ENCODE measurements at places on chromosomes 7 and 10.

- DNase-seq: no peak
These were observed 95.2 kb upstream of the ODAD2 start for GRCh38 chr10:28094121-28094520.

- peak; percentile 31 for DNase-seq
These were observed 442.5 kb downstream of the KCNMA1 start for GRCh38 chr10:77195101-77195500.

DNA sequence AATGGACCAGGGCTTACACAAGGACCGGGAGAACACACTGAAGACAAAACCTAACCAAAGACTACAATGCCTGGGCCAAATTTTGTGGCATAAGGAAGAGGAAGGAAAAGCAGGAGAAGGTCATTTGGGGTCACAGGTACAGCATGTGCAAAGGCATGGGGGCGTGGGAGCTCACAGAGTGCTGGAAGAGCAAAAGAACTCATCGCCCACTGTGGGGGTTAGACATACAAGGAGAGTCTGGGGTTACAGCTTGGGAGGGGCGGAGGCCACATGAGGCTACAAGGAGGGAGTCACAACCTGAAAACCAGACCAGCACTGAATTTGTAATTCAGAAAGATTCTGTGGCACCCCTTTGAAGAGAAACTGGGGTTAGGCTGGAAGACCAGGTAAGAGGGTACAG, 9.7 kb downstream of the PUS7 start:
- no peak for DNase-seq

DNA sequence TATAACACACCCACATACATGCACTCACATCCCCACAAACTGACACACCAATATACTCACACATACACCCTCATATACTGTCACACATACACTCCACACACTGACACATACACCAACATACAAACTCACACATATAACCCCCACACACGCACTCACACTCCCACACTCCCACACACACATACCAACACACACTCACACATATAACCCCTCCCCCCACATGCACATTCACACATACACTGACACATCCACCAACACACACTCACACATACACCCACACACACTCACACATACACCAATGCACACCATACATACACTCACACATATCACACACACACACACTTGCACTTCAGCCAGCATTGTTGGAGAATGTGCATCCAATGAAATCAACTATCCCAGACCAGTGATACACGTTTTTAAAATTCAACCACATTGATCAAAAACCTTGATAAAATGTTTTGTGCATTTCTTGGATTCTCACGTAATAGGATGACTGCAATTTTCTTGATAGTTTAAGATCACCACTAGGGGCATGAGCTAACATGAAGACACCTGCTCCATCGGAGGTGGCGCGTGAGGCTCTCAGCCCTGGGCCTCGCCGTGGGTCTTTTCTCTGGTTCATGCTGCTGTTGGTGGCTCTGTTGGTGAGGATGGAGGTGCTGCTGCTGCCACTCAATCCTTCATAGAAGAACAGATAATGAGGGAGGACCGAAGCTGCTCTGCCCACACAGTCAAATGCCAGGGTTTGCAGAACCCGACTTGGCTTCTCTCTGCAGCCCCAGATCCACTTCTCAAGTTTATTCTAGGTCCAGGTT, 32.1 kb upstream of the CHST15 start:
- no peak for DNase-seq

GRCh38 chr10:102918817-102919245, 737 bp downstream of the CNNM2 start:
- no peak for DNase-seq

DNA sequence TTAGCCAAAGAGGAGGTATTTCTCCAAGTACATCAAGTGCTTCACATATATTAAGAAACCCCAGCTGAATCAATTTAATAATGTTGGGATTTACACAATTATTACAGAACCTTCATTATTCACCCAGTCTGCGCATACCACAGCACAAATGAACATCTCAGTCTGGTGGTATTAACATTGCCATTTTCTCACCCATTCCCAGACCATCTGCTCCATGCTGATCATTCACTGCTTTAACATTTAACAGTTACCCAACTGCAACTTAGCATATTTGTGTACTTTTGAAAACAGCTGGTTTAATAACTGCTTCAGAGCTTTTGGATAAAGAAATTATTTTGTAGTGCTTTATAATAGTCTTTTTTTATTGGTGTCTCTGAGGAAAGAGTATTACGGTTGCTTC, 1072.1 kb downstream of the NXPH1 start:
- DNase-seq: no peak

DNA sequence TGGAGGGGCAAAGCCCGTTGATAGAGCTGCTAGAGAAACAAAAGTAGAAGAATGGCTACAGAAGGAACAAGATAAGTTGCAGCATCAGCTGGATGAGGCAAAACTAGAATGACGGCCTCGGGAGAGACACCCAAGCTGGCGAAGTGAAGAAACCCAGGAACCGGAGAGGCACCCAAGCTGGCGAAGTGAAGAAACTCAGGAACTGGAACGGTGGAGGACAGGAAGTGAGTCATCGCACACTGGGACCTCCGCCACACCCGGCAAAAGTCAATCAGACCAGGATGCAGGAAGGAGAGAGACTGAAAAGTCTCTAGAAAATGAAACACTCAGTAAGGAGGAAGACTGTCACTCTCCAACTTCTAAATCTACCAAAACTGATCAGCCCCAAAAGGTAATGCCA, 133.0 kb upstream of the NEBL start:
- DNase-seq: peak; percentile 81

DNA sequence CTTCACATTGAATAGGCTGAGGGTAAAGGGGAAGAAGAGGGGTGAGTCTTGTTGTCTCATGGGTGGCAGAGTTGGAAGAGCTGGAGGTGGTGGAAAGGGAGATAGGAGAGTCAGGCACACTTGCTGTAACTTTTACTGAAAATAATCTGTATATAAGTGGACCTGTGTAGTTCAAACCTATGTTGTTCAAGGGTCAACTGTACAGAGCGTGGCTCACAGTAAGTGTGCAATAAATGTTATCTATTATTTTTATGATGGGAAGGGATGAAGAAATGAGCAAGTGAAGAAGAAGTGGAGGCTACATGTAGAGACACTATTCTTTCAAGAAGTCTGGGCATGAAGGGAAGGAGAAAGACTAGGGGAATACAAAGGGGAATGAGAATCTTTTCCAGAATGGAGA, 71.5 kb upstream of the FAM133B start:
- DNase-seq: no peak

DNA sequence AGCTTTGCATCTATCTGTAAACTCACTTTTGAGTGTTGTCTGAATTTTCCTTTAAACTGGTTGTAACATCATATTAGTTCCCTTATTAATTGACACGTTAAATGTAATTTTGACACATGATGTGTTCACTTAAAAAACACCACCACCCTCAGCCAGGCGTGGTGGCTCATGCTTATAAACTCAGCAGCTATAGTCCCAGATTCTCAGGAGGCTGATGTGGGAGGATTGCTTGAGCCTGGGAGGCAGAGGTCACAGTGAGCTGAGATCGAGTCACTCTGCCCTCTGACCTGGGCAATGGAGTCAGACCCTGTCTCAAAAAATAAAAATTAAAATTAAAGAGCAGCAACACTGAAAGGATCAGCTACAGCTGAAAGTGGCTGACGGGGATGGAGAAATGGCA, 60.0 kb upstream of the CYTH3 start:
- no peak for DNase-seq

GRCh38 chr10:97336942-97337831, 2.7 kb upstream of the FRAT2 start:
- DNase-seq: no peak

DNA sequence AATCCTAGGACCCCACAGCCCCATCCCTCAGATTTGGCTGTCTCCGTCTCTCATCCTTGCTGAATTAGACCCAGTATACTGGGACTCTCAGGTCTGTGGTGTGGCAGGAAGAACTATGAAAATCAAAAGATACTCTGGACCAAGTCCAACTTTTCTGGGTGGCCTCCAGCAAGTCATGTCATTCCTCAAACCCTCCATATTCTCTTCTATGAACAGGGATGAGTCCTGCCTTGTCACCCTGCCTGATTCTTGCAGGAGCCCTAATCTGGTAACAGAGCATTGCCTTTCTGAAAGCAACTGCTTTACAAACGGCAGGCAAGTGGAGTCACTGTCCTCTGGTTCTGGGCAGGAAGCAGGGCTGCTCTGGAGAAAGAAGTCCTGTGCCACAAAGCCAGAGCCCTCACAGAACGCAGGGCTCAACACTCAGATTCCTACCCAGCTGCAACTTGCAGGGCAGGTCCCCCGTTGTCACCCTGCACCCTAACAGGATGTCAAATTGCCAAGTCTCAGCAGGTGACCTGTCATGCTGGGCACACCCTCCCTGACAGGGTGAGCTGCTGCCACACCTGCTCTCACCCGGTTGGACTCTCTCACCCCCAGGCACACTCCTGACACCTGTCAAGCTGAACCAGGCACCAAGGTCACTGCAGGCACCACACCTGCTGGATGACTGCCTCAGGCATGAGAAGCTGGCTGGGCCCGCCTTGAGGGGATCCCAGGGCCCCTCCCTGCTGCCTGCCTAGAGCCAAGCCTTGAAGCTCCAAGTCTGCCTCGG, 227.7 kb downstream of the KCNMA1 start:
- DNase-seq: no peak

DNA sequence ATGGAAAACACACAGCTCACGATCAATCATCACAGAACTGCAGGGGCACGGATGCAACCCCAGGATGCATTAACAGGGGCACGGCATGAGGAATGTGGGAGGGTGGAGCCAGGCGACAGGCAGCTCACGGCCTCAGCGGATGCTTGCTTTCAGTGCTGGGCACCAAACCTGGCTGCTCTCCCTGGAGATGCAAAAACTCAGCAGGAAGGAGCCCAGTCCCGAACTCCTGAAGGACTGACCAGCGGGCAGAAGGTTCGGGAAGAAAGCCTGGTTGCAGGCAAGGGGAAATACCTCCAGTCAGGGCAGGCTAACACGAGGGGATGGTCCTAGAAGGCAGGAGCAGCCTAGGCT, 66.8 kb downstream of the CHST15 start:
- DNase-seq: no peak

DNA sequence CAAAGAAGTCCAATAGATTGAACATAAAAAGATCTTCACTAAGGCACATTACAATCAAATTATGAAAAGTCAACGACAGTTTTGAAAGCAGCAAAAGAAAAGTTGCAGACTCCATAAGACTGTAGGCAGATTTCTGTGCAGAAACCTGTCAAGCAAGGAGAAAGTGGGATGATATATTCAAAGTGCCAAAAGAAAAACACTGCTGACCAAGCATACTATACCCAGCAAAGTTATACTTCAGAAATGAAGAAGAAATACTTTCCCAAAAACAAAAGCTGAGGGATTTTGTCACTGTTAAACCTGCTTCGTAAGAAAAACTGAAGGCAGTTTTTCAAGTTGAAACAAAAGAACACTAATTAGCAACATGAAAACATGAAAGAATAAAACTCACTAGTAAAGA, 145.5 kb downstream of the ZEB1 start:
- no peak for DNase-seq

GRCh38 chr10:74821501-74821900, 4.9 kb upstream of the KAT6B start:
- DNase-seq: no peak

DNA sequence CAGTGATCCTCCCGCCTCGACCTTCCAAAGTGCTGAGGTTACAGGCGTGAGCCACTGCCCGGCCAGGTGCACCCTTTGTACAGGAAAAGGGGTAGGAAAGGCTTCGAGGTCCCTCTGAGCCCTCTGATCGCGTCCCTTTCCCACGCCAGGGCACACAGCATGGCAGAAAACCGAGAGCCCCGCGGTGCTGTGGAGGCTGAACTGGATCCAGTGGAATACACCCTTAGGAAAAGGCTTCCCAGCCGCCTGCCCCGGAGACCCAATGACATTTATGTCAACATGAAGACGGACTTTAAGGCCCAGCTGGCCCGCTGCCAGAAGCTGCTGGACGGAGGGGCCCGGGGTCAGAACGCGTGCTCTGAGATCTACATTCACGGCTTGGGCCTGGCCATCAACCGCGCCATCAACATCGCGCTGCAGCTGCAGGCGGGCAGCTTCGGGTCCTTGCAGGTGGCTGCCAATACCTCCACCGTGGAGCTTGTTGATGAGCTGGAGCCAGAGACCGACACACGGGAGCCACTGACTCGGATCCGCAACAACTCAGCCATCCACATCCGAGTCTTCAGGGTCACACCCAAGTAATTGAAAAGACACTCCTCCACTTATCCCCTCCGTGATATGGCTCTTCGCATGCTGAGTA, 871 bp downstream of the POP7 start:
- DNase-seq: no peak

- no peak for DNase-seq
These were observed 282.6 kb downstream of the AUTS2 start for GRCh38 chr7:69880840-69881239.
